ENCODE measurements at places on chromosomes 13 and 19.

GRCh38 chr19:47111006-47111621 is 2.5 kb downstream of the ZC3H4 start:
- H3K27ac ChIP-seq, result peak overlapping the region; percentile 100
- no peaks in the 10 kb centered on the region for H3K36me3 ChIP-seq
- peaks cover 34% of the 10 kb centered on the region for H3K4me1 ChIP-seq
- H3K4me3 ChIP-seq, result peak overlapping the region; percentile 98

DNA sequence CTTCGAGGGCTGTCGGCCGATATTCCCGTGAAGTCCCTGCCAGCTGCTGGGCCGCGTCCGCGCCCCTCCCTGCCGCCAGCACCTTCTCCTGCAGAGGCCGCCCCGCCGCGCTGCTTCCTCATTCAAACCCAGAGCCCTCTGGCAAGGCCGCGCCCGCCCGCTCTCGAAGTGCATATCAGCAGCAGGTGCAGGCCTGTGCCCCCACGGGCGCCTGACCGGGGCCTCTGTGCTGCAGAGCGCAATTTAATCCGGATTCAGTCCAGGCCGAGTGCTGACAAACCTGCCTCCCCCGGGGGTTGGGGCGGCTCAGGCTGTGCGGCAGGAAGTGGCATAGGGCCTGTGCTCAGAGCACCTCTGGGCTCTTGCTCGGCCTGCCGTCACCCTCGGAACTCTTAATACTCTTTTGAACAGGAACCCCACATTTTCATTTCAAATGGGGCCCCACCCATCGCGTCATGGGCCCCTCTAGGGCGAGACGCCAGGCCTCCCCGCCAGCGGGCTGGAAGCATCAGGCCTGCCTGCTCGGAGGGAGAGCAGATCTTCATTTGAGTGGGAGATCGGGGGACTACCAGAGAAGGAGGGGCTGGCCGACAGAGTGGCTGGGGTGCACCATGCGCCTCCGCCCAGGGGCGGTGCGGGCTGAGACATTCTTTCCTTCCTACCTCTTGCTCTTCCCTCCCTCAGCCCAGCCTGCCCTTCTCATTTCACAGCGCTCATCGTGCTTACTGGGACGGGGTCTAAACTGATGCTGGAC is 125.7 kb downstream of the TNFRSF19 start:
- H3K27ac ChIP-seq, result peak overlapping the region; percentile 14
- no peaks in the 10 kb centered on the region for H3K27me3 ChIP-seq
- H3K36me3 ChIP-seq, result no peaks in the 10 kb centered on the region
- DNase-seq, result peak; percentile 16
- H3K4me3 ChIP-seq, result peak overlapping the region; percentile 33
- peaks cover 16% of the 10 kb centered on the region for H3K4me1 ChIP-seq

- no peaks in the 10 kb centered on the region for H3K36me3 ChIP-seq
- no peak overlapping the region for H3K27ac ChIP-seq
- no peak for DNase-seq
- no peaks in the 10 kb centered on the region for H3K4me1 ChIP-seq
These were observed 309.5 kb upstream of the SGCG start for GRCh38 chr13:22871231-22871630.

DNA sequence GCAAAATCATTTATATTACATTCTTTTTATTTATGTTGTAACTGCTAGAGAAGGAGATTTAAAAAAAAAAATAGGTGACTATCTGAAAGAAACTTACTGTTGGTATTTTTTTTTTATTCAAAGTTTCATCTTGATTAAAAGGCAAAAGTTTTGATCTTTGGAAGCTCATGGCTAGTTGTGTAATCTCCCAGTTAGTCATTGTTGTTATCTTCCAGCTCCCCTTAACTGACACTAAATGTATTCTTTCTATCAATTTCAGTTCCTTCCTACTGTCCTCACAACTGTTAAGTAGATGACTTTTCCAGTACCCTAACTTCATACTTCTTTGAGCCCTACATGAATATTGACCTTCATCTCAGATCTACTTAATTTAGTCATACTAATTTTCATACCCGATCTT is 71.1 kb downstream of the PIBF1 start:
- no peak for DNase-seq
- no peaks in the 10 kb centered on the region for H3K27me3 ChIP-seq
- no peak overlapping the region for H3K4me3 ChIP-seq
- H3K27ac ChIP-seq, result no peak overlapping the region

GRCh38 chr19:1483131-1483978 is 4.3 kb upstream of the C19orf25 start:
- H3K36me3 ChIP-seq, result no peaks in the 10 kb centered on the region
- H3K27me3 ChIP-seq, result no peaks in the 10 kb centered on the region
- no peak overlapping the region for H3K27ac ChIP-seq
- DNase-seq, result no peak
- peaks cover 2% of the 10 kb centered on the region for H3K4me1 ChIP-seq

GRCh38 chr19:40273469-40274360 is 11.4 kb downstream of the AKT2 start:
- peaks cover 4% of the 10 kb centered on the region for H3K4me1 ChIP-seq
- no peak for DNase-seq
- H3K4me3 ChIP-seq, result no peak overlapping the region
- no peaks in the 10 kb centered on the region for H3K27me3 ChIP-seq
- no peaks in the 10 kb centered on the region for H3K36me3 ChIP-seq

- H3K4me3 ChIP-seq, result no peak overlapping the region
- no peaks in the 10 kb centered on the region for H3K36me3 ChIP-seq
- H3K27me3 ChIP-seq, result no peaks in the 10 kb centered on the region
- DNase-seq, result no peak
- peak overlapping the region; percentile 49 for H3K27ac ChIP-seq
- peaks cover 20% of the 10 kb centered on the region for H3K4me1 ChIP-seq
These were observed 62.3 kb downstream of the KCNC3 start for GRCh38 chr19:50266896-50267295.

GRCh38 chr13:63092456-63092855 is 1676.8 kb upstream of the PCDH20 start:
- H3K27ac ChIP-seq, result no peak overlapping the region
- DNase-seq, result no peak
- H3K36me3 ChIP-seq, result no peaks in the 10 kb centered on the region
- no peak overlapping the region for H3K4me3 ChIP-seq
- H3K27me3 ChIP-seq, result no peaks in the 10 kb centered on the region

DNA sequence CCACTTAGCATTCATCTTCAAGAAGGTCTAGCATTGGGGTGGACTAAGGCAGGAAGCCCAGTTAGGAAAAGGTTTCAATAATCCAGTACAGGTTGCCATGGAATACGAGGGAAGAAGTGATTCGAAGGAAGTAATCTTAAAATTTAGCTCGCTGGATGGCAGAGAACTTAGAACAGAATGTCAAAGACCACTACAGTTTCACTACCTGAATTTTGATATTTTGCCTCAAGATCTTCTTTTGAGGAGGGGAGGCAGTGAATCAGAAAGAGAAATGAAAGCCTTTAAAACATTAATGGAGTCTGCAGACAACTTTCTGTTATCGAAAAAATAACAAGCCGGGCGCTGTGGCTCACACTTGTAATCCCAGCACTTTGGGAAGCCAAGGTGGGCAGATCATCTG is 7.0 kb upstream of the RAB8A start:
- peaks cover 9% of the 10 kb centered on the region for H3K4me1 ChIP-seq
- DNase-seq, result no peak
- no peak overlapping the region for H3K4me3 ChIP-seq
- H3K36me3 ChIP-seq, result peaks cover 23% of the 10 kb centered on the region
- H3K27ac ChIP-seq, result peak overlapping the region; percentile 42

- no peaks in the 10 kb centered on the region for H3K4me1 ChIP-seq
- no peak overlapping the region for H3K4me3 ChIP-seq
- H3K27ac ChIP-seq, result no peak overlapping the region
- DNase-seq, result no peak
- H3K27me3 ChIP-seq, result no peaks in the 10 kb centered on the region
- H3K36me3 ChIP-seq, result no peaks in the 10 kb centered on the region
These were observed 397.7 kb downstream of the TDRD3 start for GRCh38 chr13:60794751-60795150.

GRCh38 chr19:17086834-17087233 is 11.3 kb downstream of the MYO9B start:
- no peaks in the 10 kb centered on the region for H3K27me3 ChIP-seq
- no peak for DNase-seq
- H3K4me1 ChIP-seq, result peaks cover 6% of the 10 kb centered on the region
- H3K36me3 ChIP-seq, result no peaks in the 10 kb centered on the region

- no peak for DNase-seq
- no peaks in the 10 kb centered on the region for H3K4me1 ChIP-seq
- H3K4me3 ChIP-seq, result no peak overlapping the region
These were observed 5.9 kb upstream of the LPAR2 start for GRCh38 chr19:19633711-19634515.

- H3K4me3 ChIP-seq, result peak overlapping the region; percentile 92
- no peaks in the 10 kb centered on the region for H3K36me3 ChIP-seq
- H3K4me1 ChIP-seq, result peaks cover 32% of the 10 kb centered on the region
- no peak for DNase-seq
- no peaks in the 10 kb centered on the region for H3K27me3 ChIP-seq
These were observed 498 bp upstream of the RBM26 start for GRCh38 chr13:79406597-79406908.

- no peaks in the 10 kb centered on the region for H3K4me1 ChIP-seq
- no peaks in the 10 kb centered on the region for H3K27me3 ChIP-seq
- no peaks in the 10 kb centered on the region for H3K36me3 ChIP-seq
- H3K4me3 ChIP-seq, result no peak overlapping the region
- H3K27ac ChIP-seq, result no peak overlapping the region
These were observed 174.4 kb upstream of the SPRY2 start for GRCh38 chr13:80515296-80515695.

DNA sequence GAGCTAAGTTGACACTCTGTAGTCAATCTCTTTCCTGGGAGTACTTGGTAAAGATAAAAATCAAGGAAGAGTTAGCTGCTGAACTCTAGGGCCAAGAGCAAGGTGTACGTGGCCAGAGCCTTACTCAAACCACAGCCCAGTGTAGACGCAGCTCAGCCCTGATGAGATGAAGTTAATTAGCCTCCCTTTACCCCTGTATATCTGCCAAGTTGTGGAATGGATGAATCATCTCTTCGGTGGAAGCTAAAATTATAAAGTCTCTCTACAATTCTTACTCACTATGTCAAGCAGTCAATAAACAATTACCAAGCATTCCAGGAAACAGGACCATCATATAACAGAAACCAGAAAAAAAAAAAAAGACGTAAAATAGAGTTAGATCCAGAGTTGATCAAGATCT is 146.9 kb upstream of the UFM1 start:
- H3K27me3 ChIP-seq, result no peaks in the 10 kb centered on the region
- no peak for DNase-seq
- no peaks in the 10 kb centered on the region for H3K36me3 ChIP-seq
- no peak overlapping the region for H3K4me3 ChIP-seq

- no peaks in the 10 kb centered on the region for H3K4me1 ChIP-seq
- no peaks in the 10 kb centered on the region for H3K36me3 ChIP-seq
- H3K27me3 ChIP-seq, result no peaks in the 10 kb centered on the region
- DNase-seq, result no peak
These were observed 193.9 kb downstream of the RBM26 start for GRCh38 chr13:79212064-79212619.

- no peak overlapping the region for H3K4me3 ChIP-seq
- H3K4me1 ChIP-seq, result no peaks in the 10 kb centered on the region
- no peak for DNase-seq
- no peaks in the 10 kb centered on the region for H3K36me3 ChIP-seq
- no peaks in the 10 kb centered on the region for H3K27me3 ChIP-seq
These were observed 40.0 kb upstream of the KL start for GRCh38 chr13:32976056-32976805.

DNA sequence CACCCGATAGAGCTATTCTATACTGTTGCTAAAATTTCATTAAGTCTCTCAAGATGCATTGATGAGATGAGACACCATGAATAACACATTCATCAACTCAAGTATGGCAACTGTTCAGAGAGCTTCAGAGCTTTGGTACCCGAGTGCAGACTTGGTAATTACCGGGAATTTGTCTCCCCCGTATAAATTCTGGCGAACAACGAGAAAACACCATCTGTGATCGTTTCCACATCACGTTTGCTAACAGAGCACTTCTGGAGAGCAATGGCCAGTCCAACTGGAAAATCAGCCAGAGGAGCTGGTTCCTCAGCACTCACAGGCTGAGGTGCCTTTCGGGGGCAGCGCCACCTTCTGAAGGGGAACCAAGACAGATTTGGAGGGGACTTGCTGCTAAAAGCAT is 40.2 kb downstream of the SUGP2 start:
- H3K36me3 ChIP-seq, result peaks cover 17% of the 10 kb centered on the region
- no peak overlapping the region for H3K4me3 ChIP-seq
- H3K27ac ChIP-seq, result no peak overlapping the region
- no peaks in the 10 kb centered on the region for H3K4me1 ChIP-seq
- H3K27me3 ChIP-seq, result no peaks in the 10 kb centered on the region

- no peak overlapping the region for H3K4me3 ChIP-seq
- H3K4me1 ChIP-seq, result no peaks in the 10 kb centered on the region
These were observed 433.0 kb downstream of the TSHZ3 start for GRCh38 chr19:30916238-30916637.

DNA sequence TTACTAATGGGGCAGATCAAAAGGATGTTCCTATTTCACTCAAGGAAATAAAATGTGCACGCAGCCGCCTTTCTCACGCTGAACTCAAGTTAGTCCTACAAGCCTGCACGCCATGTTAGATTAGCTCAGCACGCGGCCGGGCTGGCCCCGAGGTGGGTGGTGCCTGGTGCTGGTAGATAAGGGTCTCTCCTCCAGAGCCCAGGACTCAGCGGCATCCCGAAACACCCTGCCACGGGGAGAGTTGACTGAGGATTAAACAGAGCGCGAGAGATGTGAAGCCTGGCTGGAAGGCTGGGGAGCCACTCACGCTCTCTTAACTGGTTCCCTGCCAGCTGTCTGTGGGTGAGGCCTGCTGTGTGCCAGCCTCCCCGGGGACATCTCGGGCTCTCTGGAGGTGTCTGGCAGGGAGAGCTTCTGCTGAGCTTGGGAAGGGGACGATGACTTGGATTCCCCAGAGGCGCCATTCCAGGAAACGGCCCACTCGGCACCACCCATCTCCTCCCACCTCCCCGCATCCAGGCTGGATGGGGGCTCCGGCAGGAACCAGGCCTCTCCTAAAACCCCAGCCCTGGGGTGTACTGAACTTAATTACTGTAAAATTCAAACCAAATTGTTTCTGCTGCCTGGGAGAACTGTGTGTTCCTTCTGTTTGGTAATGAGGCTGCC is 122.2 kb downstream of the KDM4B start:
- no peak overlapping the region for H3K4me3 ChIP-seq
- H3K27ac ChIP-seq, result no peak overlapping the region
- H3K27me3 ChIP-seq, result no peaks in the 10 kb centered on the region
- no peaks in the 10 kb centered on the region for H3K4me1 ChIP-seq

- H3K4me1 ChIP-seq, result no peaks in the 10 kb centered on the region
- no peak overlapping the region for H3K27ac ChIP-seq
- DNase-seq, result no peak
- H3K4me3 ChIP-seq, result no peak overlapping the region
- H3K36me3 ChIP-seq, result no peaks in the 10 kb centered on the region
- H3K27me3 ChIP-seq, result no peaks in the 10 kb centered on the region
These were observed 22.4 kb upstream of the RNASEH2B start for GRCh38 chr13:50887151-50887550.
